Muscle of arm (tissue), 14 donors: ENCODE measurements at places on chromosomes 5 and 9.

GRCh38 chr9:127064335-127064734 lies 58.1 kb downstream of the ANGPTL2 start:
- no peak for DNase-seq

GRCh38 chr5:39566891-39567290 lies 142.1 kb upstream of the DAB2 start:
- DNase-seq, result no peak

DNA sequence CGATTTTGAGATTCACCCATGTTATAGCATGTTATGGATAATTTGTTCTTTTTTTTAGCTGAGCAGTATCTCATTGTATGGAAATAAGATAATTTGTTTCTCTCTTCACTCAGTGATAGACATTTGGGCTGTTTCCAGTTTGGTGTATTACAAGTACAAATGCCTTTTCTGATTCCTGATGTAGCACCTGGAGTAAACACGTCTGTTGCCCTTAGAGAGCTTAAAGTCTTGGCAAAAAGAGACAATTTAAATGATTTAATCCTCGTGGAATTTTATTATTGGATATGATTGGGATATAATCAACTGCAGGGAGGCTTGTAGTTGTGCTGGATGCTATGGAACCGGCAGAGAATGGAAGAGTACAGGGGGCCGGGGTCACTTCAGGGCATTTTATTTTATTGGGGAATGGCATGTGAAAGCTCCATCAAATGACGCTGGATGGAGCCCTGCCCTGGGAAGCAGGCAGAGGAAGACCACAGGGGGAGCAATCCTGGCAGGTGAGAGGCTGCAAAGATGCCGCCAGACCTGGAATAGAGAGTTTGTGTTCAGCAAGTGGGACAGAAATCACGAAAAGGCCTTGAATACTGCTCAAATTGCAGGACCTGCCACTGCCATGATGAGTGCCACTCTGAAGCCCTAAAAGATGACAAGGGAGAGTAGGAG lies 31.0 kb upstream of the TGFBI start:
- no peak for DNase-seq

DNA sequence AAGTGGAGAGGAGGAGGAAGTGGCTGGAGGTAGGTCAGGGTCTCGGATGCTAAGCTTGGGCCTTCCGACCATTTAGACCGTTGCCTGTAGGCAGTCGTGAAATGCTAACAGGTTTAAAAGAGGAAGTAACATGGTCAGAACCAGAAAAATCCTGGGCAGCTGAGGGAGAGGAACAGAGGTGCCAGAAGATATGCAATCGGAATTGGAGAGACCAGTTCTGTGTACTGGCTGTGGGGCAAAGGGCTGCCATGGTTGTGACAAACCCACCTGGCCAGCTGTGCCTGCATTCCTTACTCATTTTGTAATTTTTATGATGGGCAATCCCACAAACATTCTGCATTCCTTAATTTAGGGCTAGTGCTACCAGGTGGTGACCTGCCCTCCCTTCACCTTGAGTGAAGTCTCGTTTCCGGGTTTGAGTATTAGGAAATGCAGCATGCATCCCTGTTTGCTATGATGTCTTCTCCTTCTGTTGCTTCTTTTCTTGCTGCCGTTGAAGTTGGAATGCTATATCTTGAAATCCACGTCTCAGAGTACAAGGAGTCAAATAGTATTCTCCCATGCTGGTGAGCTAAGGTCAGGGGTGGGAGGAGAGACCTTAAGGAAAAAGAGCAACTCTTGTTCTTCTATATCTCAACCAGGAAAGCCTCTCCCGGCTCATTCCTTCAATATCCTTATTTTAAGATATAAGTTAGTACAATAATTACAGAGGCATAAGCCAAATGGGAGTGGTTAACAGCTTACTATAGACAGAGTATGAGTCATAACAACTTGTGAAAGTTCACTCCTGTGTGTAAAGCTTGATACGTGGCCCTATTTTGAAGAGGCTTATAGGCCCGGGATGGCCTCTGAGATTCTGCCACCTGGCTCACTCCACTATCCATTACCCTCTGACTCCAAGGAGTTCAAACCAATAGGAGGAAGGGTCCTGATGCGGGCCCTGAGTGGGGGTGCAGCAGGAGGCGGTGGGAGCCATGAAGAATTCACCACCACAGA lies 37.0 kb downstream of the B4GALT1 start:
- no peak for DNase-seq

DNA sequence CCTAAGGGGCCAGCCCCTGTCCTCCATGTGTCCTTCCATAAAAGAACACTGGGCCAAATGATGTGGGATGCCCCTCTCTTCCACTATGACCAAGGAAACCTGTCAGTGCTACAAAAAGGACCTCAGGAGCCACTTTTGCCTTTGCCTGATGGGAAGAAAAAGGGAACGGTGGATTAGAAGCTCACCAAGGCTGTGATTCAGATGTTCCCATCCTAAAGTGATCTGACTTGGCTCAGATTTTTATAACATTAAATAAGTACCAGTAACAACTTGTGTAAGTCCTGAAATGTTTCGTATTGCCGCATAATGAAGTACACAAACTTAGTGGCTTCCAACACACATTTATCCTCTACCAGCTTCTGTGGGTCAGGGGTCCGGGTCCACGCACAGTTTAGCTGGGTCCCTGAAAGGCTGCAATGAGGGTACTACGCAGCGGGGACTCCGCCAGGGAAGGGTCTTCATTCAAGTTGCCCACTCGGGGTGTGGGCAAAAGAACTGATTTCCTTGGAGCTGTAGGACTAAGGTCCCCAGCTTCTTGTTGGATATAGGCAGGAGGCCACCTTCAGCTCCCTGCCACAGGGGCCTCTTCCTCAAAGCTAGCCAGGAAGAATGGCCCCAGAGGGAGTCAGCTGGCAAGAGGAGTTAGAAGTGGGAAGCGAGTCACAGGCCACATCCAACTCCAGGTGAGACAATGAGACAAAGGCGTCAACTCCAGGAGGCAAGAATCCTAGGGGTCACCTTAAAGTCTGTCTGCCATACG lies 60.4 kb downstream of the RAPGEF1 start:
- DNase-seq, result no peak

GRCh38 chr5:171603591-171603990 lies 182.0 kb upstream of the SMIM23 start:
- no peak for DNase-seq

GRCh38 chr9:99465231-99465907 lies 243.3 kb downstream of the SEC61B start:
- peak; percentile 8 for DNase-seq

- no peak for DNase-seq
Measured at GRCh38 chr5:126509339-126509738, 85.7 kb downstream of the ALDH7A1 start.

DNA sequence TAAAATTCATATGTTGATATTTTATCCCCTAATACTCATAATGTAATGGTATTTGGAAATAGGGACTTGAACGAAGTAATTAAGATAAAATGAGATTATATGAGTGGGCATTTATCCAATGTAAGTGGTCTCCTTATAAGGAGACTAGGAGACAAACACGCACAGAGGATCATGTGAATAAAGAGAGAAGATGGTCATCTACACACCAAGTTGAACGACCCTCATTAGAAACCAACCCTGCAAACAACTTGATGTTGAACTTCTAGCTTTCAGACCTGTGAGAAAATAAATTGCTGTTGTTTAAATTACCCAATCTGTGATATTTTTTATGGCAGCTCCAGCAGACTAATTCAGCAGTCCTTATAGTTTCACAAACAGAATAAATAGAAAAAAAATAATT lies 27.5 kb upstream of the SELENOP start:
- DNase-seq, result no peak

DNA sequence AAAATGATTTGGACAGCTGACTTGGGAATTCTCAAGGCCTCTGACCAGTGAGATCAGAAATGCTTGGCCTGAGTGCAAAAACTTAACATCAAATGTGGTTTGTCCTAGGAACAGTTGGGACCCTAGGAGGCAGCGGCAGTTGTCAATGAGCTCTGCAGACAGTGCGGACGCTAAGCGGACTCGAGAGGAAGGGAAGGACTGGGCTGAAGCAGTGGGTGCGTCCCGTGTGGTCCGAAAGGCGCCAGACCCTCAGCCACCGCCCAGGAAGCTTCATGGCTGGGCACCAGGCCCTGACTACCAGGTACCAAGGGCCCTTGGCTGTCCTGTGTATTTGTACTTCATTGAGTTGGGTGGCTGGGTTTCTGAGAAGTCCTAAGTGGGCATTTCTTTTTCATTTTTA lies 43.7 kb upstream of the POMT1 start:
- DNase-seq, result no peak

GRCh38 chr9:95834281-95834907 lies 41.1 kb upstream of the ERCC6L2 start:
- no peak for DNase-seq

DNA sequence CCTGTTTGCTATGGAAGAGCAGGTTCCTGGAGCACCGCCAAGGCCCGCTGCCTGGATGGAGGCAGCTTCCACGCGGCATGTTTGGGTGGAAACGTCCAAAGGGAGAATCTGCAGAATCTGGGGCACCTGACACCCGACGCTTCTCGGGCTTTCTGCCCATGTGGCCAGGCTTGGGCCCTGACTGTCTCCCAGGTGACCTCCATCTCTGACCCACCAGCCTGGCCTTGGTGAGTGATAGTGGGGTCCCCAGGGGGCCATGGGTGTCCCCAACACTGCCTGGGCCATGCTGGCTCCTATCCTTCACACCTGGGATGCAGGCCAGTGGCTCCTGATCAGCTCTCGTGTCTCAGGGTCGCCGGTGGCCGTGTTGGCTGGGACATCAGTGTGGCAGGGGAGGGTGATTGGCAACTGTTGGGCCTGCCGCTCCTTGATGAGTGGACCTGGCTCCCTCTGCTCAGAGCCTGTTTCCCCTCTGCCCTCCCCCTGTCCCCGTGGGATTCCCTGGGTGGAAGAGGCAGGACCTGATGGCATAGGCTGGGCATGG lies 34.0 kb downstream of the GLT6D1 start:
- no peak for DNase-seq

DNA sequence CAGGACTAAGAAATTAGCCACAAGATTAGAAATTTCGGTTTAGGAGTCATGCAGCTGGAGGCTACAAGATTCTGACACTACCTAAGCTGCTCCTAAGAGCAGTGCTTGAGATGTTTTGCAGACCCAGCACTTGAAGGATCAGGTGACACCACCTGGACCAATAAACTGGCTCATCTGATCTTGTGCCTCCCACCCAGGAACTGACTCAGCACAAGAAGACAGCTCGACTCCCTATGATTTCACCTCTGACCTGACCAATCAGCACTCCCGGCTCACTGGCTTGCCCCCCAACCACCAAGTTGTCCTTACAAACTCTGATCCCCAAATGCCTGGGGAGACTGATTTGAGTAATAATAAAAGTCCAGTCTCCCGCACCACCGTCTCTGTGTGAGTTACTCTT lies 170.4 kb downstream of the TTC39B start:
- DNase-seq, result no peak

- DNase-seq, result no peak
Measured at GRCh38 chr5:132750471-132751230, 3.4 kb downstream of the CCNI2 start.

DNA sequence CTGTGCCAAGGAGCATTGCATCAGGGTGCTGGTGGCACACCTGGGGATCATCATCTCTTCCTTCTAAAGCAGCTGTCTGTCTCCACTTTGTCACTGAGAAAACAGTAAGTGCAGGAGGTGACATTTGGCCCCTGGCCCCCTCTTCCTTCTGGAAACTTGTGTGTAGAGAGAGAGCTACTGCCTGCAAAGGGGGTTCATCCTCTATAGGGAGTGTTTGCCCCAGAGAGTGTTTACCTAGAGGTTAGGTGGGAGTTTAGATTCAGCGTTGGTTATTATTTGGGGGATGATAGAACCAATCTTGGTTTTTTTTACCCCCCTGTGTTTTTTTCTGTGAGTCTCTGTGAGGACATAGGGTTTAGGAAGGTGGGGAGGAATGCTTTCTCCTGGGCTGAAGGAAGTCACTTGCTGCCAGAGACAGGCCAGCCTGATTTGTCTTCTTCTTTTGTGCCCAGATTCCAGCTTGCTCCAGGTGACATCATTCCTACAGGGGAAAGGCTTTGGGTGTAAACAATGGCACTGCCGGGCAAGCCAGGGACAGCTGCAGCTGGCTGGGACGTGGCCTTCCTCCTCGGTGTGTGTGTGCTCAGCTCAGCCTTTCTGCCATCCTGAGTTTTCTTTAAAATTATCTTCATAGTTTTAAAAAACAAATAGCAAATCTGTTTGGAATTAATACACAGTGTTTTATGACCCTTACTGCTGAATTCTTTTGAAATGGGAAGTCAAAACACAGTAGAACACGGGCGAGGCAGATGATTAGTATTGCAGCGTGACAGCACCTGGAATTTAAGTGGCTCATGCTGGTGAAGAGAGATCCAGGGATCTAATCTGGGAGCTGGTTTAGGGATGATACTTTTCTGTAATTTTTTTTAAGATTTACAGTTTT lies 24.5 kb downstream of the PRRC2B start:
- no peak for DNase-seq

- peak; percentile 35 for DNase-seq
Measured at GRCh38 chr9:34254141-34254913, 74.7 kb downstream of the KIF24 start.

DNA sequence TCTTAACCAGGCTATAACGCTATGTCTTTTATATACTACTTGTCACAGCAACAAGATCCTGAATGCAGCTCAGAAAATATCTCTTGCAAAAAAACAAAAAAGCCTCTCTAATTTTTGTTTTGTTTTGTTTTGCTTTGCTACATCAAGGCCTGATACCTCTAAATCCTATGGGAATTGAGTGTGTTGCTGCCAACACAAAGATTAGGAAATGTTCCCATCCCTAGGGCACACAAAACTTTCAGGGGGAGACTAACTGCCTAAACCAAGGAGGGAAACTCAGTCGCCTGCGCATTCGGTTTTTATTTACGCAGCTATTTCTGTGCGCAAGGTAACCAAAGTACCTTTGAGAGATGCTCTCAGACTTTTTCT lies 1.7 kb downstream of the SSBP2 start:
- DNase-seq, result peak; percentile 20

GRCh38 chr5:31300501-31300900 lies 107.0 kb downstream of the CDH6 start:
- DNase-seq, result no peak

DNA sequence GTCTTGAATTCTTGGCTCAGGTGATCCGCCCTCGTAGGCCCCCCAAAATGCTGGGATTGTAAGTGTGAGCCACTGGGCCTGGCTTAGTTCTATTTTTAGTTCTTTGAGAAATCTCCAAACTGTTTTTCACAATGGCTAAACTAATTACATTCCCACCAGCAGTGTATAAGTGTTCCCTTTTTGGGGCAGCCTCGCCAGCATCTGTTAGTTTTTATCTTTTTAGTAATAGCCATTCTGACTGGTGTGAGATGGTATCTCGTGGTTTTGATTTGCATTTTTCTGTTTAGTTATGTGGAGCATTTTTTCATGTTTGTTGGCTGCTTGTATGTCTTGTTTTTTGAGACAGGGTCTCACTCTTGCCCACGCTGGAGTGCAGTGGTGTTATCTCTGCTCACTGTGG lies 28.2 kb downstream of the CNOT6 start:
- no peak for DNase-seq

- DNase-seq, result no peak
Measured at GRCh38 chr5:158164296-158165047, 305.5 kb upstream of the CLINT1 start.

GRCh38 chr9:134358026-134358661 lies 31.9 kb downstream of the RXRA start:
- no peak for DNase-seq
